Mucosa of descending colon (tissue), 3 donors: ENCODE measurements at places on chromosomes 3 and 15.

DNA sequence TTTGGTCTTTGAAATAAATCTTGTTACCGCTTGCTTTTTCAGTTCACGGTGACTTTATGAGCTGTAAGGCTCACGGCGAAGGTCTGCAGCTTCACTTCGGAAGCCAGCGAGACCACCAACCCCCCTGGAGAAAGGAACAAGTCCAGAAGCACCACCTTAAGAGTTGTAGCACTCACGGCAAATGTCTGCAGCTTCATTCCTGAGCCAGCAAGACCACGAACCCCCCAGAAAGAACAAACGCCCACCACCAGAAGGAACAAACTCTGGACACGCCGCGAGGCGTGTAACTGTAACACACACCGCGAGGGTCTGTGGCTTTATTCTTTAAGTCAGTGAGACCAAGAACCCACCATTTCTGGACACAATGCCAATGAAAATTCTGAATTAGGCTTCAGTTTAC, 28.8 kb downstream of the GOLGA6A start:
- DNase-seq = no peak

GRCh38 chr3:156497326-156497725, 57.6 kb downstream of the SSR3 start:
- no peak for DNase-seq

- peak; percentile 10 for DNase-seq
These were observed 49.4 kb downstream of the NFKBIZ start for GRCh38 chr3:101898752-101899169.

DNA sequence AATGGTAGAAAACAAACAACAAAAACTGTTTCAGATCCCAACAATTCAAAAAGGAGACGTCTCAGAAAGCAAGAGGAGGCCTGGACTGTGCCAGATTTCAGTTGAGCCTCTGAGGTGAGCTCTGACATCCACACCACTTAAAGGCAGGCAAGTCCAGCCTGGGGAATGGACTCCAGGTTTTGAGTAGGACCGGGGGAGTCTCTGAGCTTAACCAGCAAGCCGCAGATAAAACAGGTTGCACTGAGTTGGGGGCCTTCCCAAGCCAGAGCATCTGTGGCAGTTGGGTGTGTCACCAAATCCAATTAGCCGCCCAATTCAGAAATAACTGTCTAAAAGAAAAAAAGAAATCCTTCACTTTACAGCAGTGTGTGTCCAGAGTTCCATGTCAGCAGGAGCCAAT, 54.7 kb downstream of the OXNAD1 start:
- DNase-seq = no peak

DNA sequence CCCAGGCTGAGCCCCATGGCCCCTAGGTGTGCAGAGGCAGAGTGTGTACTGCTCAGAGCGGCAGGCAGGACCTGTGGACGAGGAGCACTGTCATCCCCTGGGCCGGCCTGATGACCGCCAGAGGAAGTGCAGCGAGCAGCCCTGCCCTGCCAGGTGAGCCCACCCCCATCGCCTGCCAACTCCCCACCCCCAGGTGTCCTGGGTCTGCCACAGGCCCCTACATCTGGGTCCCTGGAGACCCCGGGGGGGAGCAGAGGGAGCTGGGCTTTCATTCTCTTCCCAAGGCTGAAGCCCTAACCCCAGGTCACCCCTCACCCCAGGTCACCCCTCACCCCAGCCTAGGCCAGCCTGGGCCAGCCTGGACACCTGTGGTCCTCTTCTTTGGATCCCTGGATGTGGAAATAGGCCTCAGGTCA, 93.1 kb downstream of the TBC1D2B start:
- DNase-seq = no peak
